ENCODE measurements at places on chromosomes 2 and 18. TPM values are rescaled to one million over a fixed set of nuclear protein-coding genes. Genes with fewer than 3 reads are reported as not detected.

DNA sequence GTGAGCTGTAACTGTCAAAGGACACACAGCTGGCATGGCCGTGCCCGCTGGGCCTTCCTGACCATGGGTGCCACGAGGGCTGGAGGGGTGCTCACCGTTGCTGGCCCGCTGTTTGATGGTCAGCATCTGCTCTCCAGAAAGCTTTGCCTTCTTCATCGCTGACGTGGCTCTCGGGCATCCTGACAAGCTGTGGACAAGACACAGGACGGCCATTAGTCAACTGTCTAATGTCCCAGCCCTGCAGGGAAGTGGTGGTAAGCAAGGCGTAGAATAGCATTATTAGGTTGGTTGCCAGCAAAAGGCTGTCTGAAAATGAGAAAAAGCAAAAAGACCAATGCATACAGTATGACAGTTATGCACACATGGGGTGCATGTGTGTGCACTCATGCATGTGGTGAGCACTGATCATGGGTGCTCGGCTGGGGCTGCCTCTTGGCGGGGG, 64.7 kb upstream of the PXDN start:
- H3K27me3 ChIP-seq = peaks cover 6% of the 10 kb centered on the region
- DNase-seq = no peak
- no peak overlapping the region for H3K27ac ChIP-seq
- H3K4me3 ChIP-seq = no peak overlapping the region
- H3K4me1 ChIP-seq = no peaks in the 10 kb centered on the region

- H3K27me3 ChIP-seq = peaks cover 7% of the 10 kb centered on the region
- H3K27ac ChIP-seq = no peak overlapping the region
- no peak overlapping the region for H3K4me3 ChIP-seq
- no peak for DNase-seq
- H3K4me1 ChIP-seq = no peaks in the 10 kb centered on the region
Observed at GRCh38 chr2:226638576-226638975, 161.0 kb downstream of the IRS1 start.

GRCh38 chr2:126879348-126880298, 19.1 kb upstream of the TEX51 start:
- no peak for DNase-seq
- H3K36me3 ChIP-seq = no peaks in the 10 kb centered on the region
- no peaks in the 10 kb centered on the region for H3K27me3 ChIP-seq

GRCh38 chr2:144518748-144519596, 947 bp downstream of the ZEB2 start:
- H3K27ac ChIP-seq = peak overlapping the region; percentile 98
- peak overlapping the region; percentile 70 for H3K4me3 ChIP-seq
- H3K4me1 ChIP-seq = peaks cover 12% of the 10 kb centered on the region
- peaks cover 27% of the 10 kb centered on the region for H3K27me3 ChIP-seq
- no peak for DNase-seq

GRCh38 chr2:199810422-199811171, 40.4 kb downstream of the FTCDNL1 start:
- H3K27me3 ChIP-seq = no peaks in the 10 kb centered on the region
- no peaks in the 10 kb centered on the region for H3K4me1 ChIP-seq
- H3K4me3 ChIP-seq = no peak overlapping the region
- DNase-seq = no peak

DNA sequence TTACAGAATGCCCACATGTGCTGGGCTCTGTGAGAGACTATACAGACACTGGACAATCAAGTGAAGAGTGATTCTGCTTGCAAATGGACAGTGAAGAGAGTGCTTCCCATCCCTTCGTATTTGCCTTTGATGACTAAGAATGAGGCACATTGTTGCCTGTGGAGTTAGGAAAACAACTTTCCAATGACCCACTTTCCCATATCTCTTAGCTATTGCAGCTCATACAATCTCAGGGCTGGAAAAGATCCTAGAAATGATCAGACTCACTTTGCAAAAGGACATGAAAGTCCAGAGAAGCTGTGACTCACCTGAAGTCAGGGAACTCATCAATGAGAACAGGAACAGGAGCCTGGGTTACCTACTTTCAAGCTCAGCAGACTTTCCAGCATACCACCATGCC, 440.5 kb upstream of the TCF4 start:
- no peak overlapping the region for H3K27ac ChIP-seq
- H3K27me3 ChIP-seq = no peaks in the 10 kb centered on the region
- no peak for DNase-seq
- H3K4me1 ChIP-seq = no peaks in the 10 kb centered on the region
- no peak overlapping the region for H3K4me3 ChIP-seq

DNA sequence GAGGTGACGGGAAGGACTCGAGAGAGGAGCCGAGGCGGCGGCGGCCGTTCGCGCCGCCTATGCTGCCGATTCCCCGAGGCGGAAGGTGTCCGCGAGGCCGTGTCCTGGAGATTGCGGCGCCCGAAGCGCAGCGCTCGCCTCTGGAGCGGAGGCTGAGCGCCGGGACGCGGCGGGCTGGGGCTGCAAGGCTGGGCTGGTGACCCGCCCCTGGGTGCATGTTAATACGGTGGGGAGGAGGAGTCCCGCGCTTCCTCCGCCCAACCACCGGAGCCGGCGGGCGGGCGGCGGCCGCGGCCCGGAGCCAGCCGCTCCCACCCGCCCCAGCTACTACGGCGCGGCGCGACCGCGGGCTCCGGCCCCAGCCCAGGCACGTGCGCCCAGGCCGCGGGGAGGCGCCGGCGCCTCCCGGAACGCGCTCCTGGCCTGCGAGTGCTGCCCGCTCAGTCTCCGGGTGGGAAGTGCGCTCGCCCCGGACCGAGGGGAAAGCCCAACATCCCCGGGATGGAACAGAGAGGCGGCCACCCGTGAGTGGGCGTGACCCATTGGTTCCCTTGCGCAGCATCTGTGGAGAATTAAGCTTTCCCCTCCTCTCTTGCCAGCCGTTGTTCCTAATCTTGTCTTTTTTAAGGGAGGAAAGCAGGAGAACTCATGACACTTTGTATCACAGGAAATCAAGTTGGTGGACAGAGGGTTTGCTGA, at the start of gene DLGAP1:
TSS of gene DLGAP1 (minus strand) at position 195 of the 699 bp plus-strand sequence.
- H3K27me3 ChIP-seq = peaks cover 40% of the 10 kb centered on the region
- peak within 1 kb of the TSS; percentile 53 for H3K4me3 ChIP-seq
- H3K27ac ChIP-seq = no peak within 1 kb of the TSS
- no peaks in the 10 kb centered on the region for H3K4me1 ChIP-seq

The C2orf74 gene
- total RNA-seq = 17.4 TPM

The IAH1 gene
- 42.6 TPM for total RNA-seq
